Stimulated activated effector memory CD8-positive, alpha-beta T cell treated with anti-CD3 and anti-CD28 coated beads, Interleukin-12 subunit alpha, Interleukin-12 subunit beta, amount 100 ng/mL, for 72 hours (primary cell): ENCODE measurements at places on chromosomes 13 and 19.

GRCh38 chr13:27427641-27428040 lies 3.2 kb downstream of the GTF3A start:
- no peak for DNase-seq

GRCh38 chr13:73069206-73069805 lies 10.5 kb downstream of the KLF5 start:
- DNase-seq = no peak

GRCh38 chr13:100510208-100510957 lies 78.2 kb downstream of the GGACT start:
- DNase-seq = no peak

DNA sequence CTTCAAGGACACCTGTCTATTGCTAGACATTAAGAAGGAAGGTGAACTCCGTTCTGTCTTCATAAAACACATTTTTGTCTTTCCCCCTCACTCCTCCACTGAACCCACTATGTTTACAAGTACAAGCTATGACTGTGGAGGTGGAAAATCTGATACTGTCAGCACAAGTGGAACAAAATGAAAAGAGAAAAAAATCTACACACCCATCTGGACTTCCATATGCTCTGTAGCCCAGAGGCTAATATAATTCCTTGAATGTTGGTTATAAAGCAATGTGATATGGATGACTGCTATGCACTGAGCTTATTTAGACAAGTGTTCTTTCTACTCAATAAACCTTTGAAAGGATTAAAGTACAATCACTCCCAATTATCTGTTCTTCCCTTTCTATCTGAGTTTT lies 713.5 kb downstream of the DIAPH3 start:
- no peak for DNase-seq

DNA sequence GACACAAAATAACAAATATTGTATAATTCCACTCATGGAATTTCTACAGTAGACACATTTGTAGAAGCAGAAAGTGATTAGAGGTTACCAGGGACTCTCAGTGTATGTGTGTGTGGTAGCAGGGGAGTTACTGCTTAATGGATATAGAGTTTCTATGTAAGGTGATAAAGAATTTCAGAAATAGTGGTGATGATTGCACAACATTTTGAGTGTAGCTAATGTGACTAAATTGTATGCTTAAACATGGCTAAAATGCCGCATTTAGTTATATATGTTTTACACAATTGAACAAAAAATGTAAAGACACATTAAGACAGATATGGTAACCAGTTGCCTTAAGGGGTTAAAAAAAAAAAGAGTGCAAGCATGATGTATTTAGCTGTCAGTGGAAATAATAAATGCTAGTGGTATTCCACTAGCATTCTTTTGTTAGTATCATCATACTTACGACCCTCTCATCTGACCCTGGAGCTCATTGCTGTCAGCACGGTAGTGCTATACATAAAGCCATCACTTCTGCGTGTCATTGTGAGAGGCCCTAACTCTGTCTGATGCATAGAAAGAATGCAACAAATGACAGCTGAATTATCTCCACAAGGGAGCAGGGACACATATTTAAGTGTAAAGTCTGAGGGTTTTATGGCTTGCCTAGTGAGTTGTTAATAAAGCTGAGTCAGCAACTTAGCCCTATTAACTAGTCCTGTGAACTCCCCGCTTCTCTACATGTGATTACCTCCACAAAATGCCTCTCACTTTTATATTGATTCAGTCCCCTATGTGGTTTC lies 134.1 kb upstream of the RXFP2 start:
- no peak for DNase-seq

- DNase-seq = no peak
Measured at GRCh38 chr13:110418944-110419343, 111.9 kb downstream of the COL4A2 start.
